ENCODE measurements at places on chromosomes 3 and 15.
A peak's percentile ranks its signal among the peaks of the same experiment; 100 is the strongest.

- no peak for DNase-seq
Observed at GRCh38 chr3:50339485-50340146, 1.0 kb downstream of the RASSF1 start.

DNA sequence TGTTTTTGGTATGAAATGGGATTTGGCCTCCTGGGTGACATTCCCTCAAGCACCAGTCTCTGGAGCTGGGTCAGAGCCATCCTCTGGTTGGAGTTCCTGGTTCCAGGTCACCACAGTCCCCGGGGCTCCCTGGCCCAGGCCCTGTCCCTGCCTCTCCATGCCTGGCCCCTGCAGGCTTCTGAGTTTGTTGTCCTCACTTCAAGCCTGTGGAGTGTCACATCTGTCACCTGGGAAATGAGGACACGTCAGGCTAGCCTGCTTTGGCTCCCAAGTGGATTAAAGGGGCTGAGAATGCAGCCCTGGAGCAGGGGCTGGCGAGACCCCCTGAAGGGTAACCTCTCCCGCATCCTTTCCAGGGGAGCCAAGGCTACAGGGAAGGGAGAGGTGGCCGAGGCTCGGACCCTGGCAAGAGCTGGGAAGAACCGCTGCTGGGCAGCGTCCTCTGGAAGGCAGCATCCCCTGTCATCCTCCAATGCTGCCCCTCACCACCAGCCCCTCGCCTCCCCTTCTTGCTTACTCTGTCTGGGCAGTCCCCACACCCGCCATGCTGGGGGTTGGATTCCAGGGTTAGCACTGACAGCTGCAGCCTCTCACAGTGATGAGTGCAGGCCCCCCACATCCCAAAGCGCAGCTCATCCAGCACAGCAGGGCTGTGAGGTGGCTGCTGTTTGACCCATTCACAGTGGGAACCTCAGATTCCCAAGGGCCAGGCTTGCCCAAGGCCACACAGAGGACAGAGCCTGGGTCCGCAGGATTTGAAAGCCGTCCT lies 75.5 kb upstream of the IQSEC1 start:
- no peak for DNase-seq

- DNase-seq = no peak
Observed at GRCh38 chr3:11401434-11401833, 129.2 kb downstream of the ATG7 start.

- DNase-seq = no peak
Observed at GRCh38 chr3:66923969-66924368, 74.1 kb upstream of the KBTBD8 start.

- DNase-seq = no peak
Observed at GRCh38 chr3:128973988-128974564, 19.8 kb downstream of the CFAP92 start.

- DNase-seq = no peak
Observed at GRCh38 chr3:99918715-99919114, 101.1 kb downstream of the CMSS1 start.

GRCh38 chr15:70234256-70234905 lies 136.7 kb upstream of the TLE3 start:
- peak; percentile 60 for DNase-seq

DNA sequence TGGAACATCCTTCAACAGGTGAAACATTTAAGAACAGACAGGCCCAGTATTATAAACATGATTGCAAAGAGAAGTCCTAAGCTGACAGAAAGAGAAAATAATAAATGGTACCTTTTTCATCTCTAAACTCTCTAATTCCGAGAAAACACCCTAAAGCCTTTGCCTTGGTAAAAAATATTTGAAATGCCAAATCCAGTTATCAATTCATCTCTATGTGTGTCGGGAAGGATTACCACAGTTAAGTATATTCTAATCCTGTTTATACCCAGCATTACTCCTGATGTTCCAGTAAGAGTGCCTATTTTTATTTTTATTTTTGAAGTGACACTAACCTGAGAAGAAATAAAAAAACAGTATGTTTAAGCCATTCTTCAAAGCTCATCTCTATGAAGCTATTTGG lies 219.3 kb upstream of the NANOGP8 start:
- no peak for DNase-seq

GRCh38 chr15:60751985-60752952 lies 273.3 kb upstream of the ICE2 start:
- peak; percentile 48 for DNase-seq

DNA sequence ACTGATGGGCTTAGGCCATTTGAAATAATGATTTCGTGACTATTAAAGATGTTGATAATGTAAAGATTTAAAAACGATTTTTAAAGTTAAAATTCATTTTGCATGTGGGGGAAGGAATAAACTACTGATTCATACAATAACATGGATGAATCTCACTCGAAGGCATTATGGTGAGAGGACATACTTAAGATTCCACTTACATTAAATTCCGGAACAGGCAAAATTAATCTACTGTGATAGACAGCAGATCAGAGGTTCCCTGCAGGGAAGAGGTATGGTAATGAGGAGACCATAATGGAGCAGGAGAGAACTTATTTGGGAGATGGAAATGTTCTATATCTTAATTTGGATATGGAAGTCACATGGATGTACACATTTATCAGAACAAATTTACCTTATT lies 28.4 kb upstream of the RAB6B start:
- no peak for DNase-seq

GRCh38 chr3:94904156-94904674 lies 841.4 kb downstream of the NSUN3 start:
- no peak for DNase-seq

GRCh38 chr3:20742903-20743552 lies 557.0 kb upstream of the SGO1 start:
- no peak for DNase-seq

- no peak for DNase-seq
Observed at GRCh38 chr15:68627476-68627875, 48.7 kb downstream of the CORO2B start.

GRCh38 chr3:34279901-34280300 lies 481.5 kb downstream of the PDCD6IP start:
- DNase-seq = no peak

DNA sequence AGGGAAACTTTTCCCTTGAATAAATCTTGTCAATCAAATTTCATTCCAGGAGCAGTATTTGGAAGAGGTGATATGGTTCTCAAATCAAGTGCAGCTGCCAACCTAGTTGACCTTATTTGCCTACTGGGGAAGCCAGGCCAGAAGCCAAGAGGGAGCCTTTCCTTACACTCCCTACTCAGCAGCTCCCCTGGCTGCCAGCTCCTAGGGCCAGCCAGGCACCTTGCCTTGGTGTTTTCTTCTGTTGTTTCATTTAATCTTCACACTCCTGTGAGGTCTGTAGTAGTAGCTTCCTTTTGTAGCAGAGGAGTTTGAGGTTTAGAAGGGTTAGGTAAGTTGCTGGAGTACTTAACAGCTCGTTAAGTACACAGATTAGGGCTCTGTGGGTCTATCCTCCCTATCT lies 22.6 kb downstream of the MKRN2OS start:
- DNase-seq = no peak

DNA sequence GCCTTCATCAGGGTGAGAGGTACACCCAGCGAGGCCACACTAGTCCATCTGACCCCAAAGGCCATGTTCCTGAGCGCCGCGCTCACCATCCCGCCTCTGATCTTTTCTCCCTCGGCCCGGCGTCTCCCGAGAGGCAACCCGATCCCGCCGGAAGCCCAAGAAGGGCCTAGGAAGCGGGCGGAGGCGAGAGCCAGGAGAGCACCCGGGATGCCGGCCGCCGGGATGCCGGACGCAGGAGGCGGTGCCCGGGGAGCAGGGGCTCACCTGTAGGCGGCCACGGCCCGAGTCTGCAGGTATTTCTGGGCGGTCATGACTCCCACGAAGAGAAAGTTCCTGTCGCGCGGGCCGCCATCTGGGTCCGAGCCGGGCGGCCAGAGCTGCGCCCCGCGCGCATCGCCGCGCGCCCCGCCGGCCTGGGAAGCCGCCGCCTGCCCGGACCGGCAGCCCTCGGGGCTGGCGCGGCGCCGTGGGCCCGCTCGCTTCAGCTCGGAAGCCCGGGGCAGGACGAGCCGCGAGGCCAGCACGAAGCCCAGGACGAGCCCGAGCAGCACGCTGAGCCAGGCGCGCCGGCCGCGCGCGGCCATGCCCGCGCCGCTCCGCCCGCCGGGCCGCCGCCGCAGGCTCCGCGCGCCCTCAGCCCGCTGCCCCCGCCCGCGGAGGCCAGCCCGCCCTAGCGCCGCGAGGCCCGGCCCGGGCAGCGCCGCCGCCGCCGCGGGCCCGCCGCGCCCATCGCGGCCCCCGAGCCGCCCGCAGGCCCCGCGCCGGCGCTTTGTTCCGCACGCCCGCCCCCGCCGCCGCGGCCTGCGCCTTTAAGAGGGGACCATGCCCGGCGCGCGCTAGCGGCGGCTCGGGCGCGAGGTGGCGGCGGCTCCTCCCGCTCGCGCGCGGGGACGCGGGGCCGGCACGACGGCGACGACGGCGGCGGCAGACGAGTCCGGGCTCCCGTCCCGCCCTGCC lies 697 bp downstream of the CHSY1 start:
- DNase-seq = no peak

GRCh38 chr3:184889312-184889904 lies 77.4 kb downstream of the VPS8 start:
- no peak for DNase-seq

- no peak for DNase-seq
Observed at GRCh38 chr3:134307425-134307824, 56.8 kb upstream of the RYK start.

DNA sequence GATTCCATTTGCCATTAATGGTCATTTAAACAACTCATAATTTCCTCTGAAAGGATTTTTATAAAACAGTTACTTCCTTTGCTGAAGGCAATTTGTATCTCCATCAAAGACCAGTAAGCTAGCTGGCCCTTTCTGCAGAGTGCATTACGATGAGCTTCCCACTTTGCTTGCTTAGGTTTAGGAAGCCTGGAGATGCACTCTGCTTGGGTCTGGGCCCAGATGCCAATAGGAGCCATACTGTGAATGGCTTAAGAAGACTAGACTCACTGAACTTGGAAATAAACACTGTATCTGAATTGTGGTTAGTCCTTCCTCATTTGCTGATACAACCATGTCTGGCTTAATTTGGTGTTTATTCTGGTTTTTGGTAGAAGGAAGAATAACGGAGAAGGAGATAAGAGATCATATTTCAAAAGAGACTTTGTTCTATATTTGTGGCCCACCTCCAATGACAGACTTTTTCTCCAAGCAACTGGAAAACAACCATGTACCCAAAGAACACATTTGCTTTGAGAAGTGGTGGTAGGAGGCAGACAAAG lies 38.1 kb downstream of the OXNAD1 start:
- no peak for DNase-seq

GRCh38 chr3:16536996-16537395 lies 23.5 kb upstream of the RFTN1 start:
- DNase-seq = no peak

DNA sequence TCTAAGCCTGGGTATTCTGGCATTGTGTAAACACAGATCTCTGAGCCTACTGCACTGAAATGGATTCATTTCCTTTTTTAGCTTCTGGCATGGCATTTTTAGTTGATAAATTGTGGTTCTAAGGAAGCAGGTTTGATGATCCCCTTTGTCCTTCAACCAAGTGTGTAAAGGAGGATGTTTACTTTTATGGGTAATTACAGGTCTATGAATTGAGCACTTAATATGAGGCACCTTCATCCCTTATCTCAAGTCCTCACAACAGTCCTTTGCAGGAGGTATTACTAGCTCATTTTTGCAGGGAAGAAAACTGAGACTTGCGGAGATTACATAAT lies 30.8 kb upstream of the ZBTB38 start:
- no peak for DNase-seq

DNA sequence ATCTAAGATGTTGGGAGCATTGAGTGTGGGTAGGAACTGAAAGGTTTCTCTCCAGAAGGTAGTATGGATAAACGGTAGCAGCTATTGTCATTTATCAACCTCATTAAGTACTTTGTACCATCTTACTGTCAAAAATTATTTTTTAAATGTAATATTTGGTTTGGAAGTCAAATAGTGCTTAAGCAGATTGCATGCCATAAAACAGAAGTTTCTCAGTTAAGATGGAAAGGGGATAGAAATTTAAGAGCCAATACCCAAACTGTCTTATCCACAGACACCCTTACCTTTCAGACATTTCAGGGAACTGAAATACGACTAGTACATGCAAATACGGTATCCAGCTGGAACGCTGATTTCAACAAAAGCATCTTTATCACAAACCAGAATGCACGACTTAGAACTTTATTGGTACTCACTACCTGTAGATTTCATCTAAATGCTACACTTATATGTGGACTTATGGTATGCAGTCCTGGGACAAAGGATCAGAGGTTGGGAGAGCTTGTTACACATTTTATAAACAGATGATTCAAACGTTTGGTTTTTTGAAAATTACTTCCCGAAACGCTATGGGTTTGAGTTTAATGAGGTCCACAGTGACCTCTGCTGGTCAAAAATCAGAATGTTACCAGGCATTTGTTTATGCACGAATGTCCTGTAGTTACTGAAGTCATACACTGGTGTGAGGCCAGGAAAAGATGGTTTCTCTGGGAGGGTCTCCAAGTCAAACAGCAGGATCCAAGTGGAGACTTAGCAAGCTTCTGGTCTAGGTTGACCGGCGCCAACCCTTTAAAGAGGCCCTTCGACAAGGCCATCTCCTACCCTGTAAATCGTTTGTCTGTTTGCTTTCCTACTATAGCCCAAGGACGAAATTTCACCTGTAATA lies 45.7 kb upstream of the DUT start:
- peak; percentile 61 for DNase-seq

DNA sequence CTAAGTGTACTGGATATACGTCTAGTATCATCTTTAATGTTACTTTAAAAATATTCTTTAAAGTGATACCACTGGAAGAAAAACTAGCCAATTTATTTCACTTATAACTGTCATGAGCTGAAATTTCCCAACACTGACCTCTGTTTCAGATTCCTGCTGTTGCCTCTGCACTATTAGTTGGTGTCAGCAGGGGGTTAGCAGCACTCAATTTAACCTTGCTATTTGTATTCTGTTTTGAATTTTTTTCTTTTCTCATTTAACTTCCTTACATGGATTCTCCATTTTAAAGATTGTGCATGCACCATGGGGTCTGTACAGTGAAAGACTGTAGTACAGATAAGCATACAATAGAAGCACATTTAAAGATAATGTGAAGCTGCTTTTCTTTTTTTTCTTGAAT lies 169.2 kb downstream of the UBE2E2 start:
- DNase-seq = no peak

DNA sequence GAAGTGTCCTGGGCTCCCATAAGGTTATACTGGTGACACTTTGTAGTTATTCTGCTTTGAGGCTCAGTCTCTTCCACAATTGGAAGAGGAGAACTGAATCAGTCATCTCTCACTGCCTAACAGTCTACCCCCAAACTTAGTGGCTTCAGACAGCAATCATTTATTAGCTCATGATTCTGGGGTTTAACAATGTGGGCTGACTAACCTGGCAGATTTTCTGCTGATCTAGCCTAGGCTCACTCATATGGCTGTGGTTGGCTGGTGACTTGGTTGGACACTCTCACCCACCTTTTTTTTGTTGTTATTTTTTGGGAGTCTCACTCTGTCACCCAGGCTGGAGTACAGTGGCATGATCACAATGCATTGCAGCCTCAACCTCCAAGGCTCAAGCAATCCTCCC lies 7.1 kb downstream of the GPD1L start:
- DNase-seq = no peak

- no peak for DNase-seq
Observed at GRCh38 chr15:60411774-60412425, 14.1 kb upstream of the ANXA2 start.

- no peak for DNase-seq
Observed at GRCh38 chr3:96779810-96780209, 34.6 kb upstream of the EPHA6 start.

All from AG09319 (cell line).